T-helper 17 cell (primary cell): ENCODE measurements at places on chromosomes 2 and 18. TPM values are rescaled to one million over a fixed set of nuclear protein-coding genes. Genes with fewer than 3 reads are reported as not detected.

Gene CLASP1
- 69.5 TPM for total RNA-seq

Gene ACTR3
- 267 TPM for total RNA-seq

Gene PSMD1
- 42.8 TPM for total RNA-seq

Gene CPLX4
- not detected for total RNA-seq

Gene CCDC141
- total RNA-seq: 18.2 TPM

Gene ALKAL2
- 1.0 TPM for total RNA-seq

GRCh38 chr2:186887107-186888090 lies 38.4 kb upstream of the ZSWIM2 start:
- DNase-seq: no peak
- H3K27ac ChIP-seq: no peak overlapping the region
- no peaks in the 10 kb centered on the region for H3K36me3 ChIP-seq
- H3K27me3 ChIP-seq: no peaks in the 10 kb centered on the region
- no peaks in the 10 kb centered on the region for H3K4me1 ChIP-seq
- no peak overlapping the region for H3K4me3 ChIP-seq

GRCh38 chr2:17104454-17104853 lies 413.8 kb downstream of the RAD51AP2 start:
- no peaks in the 10 kb centered on the region for H3K4me1 ChIP-seq
- H3K4me3 ChIP-seq: no peak overlapping the region
- H3K27me3 ChIP-seq: no peaks in the 10 kb centered on the region

DNA sequence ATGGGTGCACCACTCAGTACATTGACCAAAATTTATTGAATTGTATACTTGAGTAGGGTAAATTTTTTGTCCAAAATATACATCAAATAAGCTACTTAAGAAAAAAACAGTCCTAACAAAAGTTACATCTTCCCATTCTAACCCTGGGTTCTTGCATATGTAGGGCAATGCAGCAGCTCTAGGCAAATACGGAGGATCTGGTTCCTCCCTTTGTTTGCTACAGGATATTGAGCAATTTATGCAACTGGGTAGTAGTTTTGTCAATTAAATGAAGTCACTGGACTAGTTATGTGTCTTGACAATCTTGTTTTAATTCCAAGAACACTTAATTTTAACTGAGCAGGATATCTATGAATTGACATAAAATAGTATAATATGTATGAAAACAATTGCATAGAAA lies 1507.2 kb upstream of the PIK3C3 start:
- no peaks in the 10 kb centered on the region for H3K4me1 ChIP-seq
- H3K27ac ChIP-seq: no peak overlapping the region
- DNase-seq: no peak
- H3K36me3 ChIP-seq: no peaks in the 10 kb centered on the region
- no peak overlapping the region for H3K4me3 ChIP-seq

DNA sequence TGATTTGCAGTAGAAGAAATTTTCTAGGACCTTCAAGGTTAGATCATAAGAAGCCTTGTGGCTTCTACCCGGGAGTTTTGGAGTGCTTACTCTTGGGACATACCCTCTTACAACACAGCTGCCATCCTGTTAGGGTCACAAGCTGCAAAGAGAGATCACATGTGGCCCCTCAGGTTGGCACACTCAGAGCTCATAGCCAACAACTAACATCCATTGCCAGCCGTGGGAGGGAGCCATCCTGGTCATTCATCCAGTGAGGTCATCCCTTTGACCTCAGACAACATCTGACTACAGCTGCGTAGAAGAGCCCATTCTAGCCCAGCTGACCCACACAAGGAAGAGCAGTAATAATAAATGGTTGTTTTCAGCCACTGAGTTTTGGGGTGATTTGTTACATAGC lies 76.9 kb upstream of the NABP1 start:
- H3K4me3 ChIP-seq: no peak overlapping the region
- peak overlapping the region; percentile 34 for H3K27ac ChIP-seq
- peaks cover 4% of the 10 kb centered on the region for H3K27me3 ChIP-seq
- no peak for DNase-seq

DNA sequence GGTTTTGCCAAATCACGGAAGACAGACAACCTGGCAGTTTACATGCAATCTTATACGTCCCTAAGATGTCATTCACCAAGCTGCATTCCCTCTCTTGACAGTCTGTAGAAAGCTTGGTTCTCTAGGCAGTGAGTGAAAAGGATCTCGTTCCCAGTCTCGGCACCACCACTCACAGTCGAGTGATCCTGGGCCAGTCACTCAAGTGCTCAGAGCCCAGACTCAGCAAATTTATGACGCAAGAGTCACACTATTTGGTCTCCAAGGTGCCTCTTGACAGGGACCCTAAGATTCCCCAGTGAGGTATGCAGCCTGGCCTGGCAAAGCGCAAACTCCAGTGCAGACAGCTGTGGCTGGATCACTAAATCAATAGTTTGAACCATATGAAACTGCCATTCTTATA lies 77.9 kb downstream of the EIPR1 start:
- no peak overlapping the region for H3K27ac ChIP-seq
- no peaks in the 10 kb centered on the region for H3K27me3 ChIP-seq
- H3K4me3 ChIP-seq: no peak overlapping the region

DNA sequence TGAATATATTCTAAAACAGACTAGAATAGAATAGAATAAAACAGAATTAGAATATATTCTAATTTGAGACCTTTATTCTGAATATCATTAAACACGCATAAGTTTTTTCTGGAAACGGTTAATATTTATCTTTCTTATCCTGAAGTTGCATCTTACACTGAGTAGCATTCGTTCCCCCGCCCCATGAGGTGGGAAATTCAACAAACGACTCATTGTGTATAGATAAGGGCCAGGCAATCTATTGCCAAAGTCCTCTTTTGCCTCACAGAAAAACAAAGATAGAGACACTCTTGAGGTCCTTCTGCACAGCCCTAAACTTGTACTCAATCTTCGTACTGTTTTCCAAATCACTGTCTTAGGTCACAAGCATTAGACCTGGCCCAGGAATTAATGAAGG lies 98.1 kb downstream of the COL6A3 start:
- no peaks in the 10 kb centered on the region for H3K36me3 ChIP-seq
- no peak overlapping the region for H3K4me3 ChIP-seq
- H3K27me3 ChIP-seq: peaks cover 56% of the 10 kb centered on the region
- H3K4me1 ChIP-seq: peaks cover 2% of the 10 kb centered on the region

GRCh38 chr18:31154181-31154580 lies 8.5 kb downstream of the DSC1 start:
- H3K4me3 ChIP-seq: no peak overlapping the region
- no peaks in the 10 kb centered on the region for H3K27me3 ChIP-seq
- H3K36me3 ChIP-seq: no peaks in the 10 kb centered on the region
- no peak for DNase-seq
- H3K4me1 ChIP-seq: no peaks in the 10 kb centered on the region
